ENCODE measurements at places on chromosomes 4 and X.
A peak's percentile ranks its signal among the peaks of the same experiment; 100 is the strongest.

- peak; percentile 69 for DNase-seq
These were observed 6.8 kb upstream of the TCEANC start for GRCh38 chrX:13646154-13646549.

- no peak for DNase-seq
These were observed 219.2 kb upstream of the RASGEF1B start for GRCh38 chr4:81690871-81691270.

DNA sequence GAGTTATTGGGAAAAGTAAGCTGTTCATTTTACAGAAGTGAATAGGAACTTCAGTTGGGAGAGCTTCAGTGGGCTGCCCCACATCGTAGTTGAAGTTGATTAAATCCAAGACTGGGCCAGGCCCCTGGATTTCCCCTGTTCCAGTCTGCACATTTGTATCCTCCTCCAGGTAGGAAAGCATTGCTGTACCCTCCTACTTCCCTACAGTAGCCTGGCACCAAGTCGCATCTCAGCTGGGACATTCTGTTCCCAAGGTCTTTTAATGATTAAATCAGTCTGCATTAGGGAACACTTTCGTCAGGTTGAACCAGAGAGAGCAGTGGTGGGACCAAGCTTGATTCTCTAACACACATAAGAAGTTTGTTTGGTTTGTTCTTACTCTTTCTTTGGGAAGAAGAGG, 165.8 kb upstream of the PPARGC1A start:
- no peak for DNase-seq

DNA sequence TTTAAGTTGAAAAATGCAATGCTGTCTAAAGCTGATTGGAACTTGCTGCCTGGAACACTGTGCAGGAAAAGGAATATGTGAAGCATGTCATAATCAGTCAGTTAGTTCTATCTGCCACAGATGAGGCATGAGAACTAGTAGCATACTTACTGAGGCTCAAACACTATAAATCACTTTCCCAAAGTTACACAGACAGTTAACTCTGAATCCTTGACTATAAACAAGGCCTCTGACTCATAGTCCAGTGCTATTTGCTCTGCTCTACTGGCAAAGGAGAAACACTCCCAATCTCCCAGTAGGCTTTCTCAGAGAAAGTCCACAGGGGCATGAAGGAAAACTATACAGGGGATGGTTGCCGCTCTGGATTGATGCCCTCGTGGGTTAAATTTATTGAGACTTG, 2078.4 kb upstream of the TENM3 start:
- no peak for DNase-seq

GRCh38 chr4:169305651-169306050, 34.9 kb upstream of the SH3RF1 start:
- DNase-seq, result no peak

- peak; percentile 43 for DNase-seq
These were observed 1.3 kb downstream of the NPY1R start for GRCh38 chr4:163330916-163331628.

DNA sequence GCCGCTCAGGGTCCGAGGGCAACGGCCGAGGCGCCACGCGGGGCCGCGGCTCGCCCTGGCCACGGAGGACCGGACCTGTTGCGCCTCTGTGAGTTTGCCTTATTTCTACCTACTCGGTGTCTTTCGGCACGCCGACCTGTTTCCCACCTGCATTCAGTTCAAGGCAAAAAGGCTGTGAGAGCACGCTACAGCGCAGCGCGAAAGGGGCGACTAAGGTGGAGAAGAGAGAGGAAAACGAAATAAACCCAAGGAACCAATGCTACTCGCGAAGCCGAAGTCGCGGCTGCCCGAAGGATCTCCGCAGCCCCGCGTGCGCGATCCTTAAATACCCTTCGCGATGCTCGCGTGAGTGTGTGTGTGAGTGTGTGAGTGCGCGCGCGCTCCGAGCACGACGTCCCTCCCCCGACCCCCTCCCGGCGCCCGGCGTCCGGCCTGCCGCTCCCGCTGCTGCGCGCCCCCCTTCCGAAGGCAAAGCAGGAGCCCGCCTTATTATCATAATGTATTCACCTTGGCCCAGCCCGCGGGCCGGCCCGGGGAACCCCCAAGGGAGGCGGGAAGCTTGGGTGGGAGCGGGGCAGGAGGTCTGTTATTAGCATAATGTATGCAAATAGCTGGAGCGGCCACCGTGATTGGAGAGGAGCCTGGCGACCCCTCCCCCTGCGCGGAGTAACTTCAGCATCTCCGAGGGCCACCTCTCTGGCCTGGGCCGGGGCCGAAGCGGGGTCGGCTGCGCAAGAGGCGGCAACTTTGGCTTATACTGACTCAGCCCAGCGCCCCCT, at the start of gene COL25A1:
Gene COL25A1 (minus strand): TSS at position 298 of the 779 bp plus-strand sequence.
- DNase-seq, result peak; percentile 82

DNA sequence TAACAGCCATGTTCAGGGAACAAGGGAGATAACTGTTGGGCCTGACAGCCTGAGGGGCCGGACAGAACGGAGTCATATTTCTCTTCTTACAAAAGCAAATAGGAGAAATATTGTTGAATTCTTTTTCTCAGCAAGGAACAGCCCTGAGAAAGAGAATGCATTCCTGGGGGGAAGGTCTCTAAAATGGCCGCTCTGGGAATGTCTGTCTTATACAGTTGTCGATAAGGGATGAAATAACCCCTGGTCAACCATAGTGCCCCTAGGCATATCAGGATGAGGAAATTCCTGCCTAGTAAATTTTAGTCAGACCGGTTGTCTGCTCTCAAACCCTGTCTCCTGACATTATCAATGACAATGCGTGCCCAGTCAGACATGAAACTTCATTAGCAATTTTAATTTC, 1925.5 kb downstream of the PCDH7 start:
- DNase-seq, result no peak

DNA sequence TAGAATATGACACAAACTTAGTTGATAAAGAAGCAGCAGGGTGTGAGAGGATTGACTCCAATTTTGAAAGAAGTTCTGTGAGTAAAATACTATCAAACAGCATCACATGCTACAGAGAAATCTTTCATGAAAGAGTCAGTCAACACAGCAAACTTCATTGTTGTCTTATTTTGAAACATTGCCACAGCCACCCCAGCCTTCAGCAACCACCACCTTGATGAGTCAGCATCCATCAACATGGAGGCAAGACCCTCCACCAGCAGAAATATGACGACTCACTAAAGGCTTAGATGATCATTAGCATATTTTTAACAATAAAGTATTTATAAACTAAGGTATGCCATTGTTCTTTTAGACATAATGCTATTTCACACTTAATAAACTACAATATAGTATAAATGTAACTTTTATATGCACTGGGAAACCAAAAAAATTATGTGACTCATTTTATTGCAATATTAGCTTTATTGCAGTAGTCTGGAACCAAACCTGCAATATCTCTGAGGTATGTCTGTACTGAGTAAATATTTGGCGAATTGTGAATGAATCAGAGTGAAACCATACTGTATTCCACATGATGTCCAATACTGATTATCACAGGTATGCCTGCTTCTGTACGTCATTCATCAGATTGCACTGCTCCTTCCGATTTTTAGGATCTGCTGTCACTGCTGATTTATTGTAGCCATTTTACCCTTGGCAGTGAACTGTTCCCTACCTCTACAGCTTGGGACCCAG, 11.6 kb downstream of the FRMPD4 start:
- no peak for DNase-seq
